ENCODE measurements at places on chromosomes 16 and 17.
A peak's percentile ranks its signal among the peaks of the same experiment; 100 is the strongest.

- peak; percentile 79 for DNase-seq
These were observed at the start of gene NHERF1 for GRCh38 chr17:74748529-74749278. NHERF1 (plus strand) TSS chr17:74748628; CDS start chr17:74748847, 219 bp downstream.

DNA sequence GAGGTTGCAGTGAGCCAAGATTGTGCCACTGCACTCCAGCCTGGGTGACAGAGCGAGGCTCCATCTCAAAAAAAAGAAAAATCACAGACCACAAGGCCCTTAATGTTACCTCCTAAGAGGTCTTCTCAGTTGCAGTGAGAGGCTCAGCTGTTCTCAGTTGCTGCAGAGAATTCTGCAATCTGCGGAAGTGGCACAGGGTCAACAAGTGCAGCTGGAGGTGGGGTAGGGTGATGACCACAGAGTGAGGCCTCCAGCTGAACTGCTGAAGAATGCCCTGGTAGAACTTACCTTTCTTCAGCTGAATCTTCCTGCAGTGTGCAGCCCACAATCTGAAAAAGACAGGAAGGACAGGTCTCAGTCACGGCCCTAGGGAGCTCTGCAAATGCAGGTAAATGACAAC lies 26.3 kb downstream of the CNTNAP1 start:
- DNase-seq = no peak

GRCh38 chr16:11635113-11635652 lies 33.1 kb upstream of the SNN start:
- DNase-seq = no peak

DNA sequence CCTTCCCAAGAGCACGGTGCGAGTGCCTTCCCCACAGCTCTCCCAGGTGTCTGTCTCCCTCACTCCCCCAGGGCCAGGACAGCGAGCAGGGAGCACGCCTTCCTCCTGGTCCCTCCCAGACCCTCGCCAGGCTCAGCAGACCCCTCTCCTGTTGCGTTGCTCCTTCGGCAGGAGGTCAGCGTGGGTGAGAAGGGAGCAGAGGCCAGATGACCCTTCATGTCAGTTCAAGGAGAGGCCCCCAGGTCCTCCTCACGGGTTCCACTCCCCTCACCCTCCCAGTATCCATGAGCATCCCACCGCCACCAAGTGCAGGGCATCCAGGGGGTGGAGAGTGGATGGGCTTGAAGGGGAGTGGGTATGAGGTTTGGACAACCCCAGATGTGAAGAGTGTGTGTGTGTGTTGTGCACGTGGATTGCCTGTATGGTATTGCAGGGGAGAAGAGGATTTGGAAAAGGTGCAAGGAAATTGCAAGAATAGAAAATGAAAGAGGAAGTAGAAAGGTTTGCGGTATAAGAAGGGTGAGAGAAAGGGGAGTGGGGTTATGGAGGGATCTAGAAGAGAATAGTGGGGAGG lies 17.7 kb downstream of the SGCA start:
- no peak for DNase-seq

DNA sequence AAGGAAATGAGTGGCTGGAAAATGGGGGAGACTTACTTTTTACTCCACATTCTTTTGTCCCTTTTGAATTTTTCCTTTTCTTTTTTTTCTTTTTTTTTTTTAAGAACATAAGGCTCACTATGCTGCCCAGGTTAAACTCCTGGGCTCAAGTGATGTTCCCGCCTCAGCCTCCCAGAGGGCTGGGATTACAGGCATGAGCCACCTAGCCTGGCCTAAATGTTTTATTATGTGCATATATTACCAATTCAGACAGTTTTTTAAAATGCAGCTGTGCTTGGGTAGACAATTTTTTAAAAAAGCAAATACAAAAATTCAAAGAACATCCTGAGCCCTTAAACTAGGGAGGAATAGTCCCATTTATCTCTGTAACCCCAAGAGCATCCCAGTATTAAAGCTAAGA lies 28.3 kb downstream of the PSME3IP1 start:
- no peak for DNase-seq

DNA sequence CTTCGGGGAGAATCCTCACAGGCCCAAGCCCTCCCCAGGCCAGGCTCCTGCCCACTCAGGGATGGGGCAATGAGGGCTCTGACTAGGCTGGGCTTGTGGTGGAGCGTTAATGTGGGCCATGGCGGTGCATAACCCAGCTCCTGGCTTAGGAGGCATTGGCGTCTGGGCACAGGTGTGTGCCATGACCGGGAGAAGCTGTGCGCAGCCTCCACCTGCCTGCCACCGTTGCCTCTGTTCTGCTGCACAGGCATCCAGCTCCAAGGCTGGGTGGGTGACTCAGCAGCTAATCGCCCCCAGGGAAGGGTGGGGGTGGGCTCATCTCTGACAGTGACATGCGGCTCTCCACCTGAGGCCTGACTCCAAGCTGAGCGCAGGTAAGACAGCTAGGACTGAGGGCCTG lies 3.5 kb upstream of the ARHGAP27 start:
- DNase-seq = no peak

GRCh38 chr17:11561702-11562101 lies 36.6 kb upstream of the DNAH9 start:
- no peak for DNase-seq

- no peak for DNase-seq
These were observed 19.4 kb downstream of the KRT9 start for GRCh38 chr17:41552455-41552854.

- no peak for DNase-seq
These were observed 98.3 kb downstream of the ZNF423 start for GRCh38 chr16:49757559-49758069.

- no peak for DNase-seq
These were observed 307.5 kb downstream of the MAP2K4 start for GRCh38 chr17:12328204-12328603.

DNA sequence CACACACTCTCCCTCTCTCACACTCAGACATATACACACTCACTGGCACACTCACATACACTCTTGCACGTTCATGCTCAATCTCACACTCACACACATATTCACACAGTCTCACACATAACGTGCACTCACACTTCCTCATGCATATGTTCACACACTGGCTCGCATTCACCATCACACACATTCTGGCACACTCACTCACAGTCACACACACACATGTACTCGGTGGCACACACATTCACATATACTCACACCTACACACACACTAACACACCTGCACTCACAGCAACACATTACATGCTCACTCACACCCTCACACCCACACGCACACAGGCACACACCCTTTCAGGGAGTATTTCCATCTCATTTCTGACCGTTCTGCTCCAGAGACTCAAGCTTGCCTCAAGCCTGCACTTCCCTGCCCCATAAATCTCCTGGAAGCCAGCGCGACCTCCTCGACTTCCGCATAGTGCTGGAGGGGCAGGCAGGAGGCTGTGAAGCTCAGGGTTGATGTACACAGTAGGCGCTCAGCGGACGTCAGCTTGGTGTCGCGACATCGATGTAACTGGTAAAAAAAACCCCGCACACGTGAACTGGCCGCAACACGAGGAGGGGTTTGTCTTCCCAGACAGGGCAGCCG lies 66.7 kb upstream of the FOXF1 start:
- DNase-seq = no peak

DNA sequence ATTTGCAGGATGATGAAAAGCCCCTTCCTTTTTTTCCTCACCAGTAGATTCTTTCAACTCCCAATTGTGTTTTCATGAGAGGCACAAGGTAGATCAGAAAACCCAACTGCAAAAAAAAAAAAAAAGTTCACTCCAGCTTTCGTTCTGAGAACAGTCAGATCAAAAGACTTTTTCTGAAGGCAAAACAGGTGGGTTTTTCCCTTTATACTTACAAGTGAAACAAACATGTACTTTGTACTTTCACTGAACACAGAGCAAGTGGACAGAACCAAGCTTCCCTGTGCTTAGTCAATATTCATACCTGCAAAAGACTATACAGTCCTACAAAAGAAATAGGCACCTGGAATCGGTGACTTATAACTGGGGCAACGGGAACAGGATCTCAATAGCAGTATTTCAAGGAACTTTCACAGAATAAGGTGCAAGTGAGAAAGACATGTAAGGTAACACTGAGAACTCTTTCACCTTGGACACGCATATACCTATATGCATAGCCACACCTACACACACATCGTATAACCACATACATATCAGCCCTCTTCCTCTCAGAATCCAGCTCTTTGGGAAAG lies 54.1 kb downstream of the TOX3 start:
- DNase-seq = no peak

DNA sequence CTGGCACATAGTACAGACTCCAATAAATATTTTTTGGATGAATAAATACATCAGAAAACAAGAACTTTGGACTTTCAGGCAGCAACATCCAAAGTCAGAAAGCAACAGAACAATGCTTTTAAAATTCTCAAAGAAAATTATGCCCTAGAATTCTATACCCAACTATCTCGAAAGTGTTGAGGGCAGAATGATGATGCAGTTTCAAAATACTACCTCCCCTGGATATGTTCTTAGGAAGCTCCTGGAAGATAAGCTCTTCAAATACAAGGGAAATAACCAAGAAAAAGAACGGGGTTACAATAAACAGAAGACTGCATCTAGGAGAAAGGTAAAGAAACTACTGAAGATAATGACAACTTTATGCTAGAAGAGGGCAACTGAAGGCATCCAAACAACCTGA lies 11.0 kb downstream of the SIAH1 start:
- no peak for DNase-seq
